ENCODE measurements at places on chromosomes 7 and 10.

DNA sequence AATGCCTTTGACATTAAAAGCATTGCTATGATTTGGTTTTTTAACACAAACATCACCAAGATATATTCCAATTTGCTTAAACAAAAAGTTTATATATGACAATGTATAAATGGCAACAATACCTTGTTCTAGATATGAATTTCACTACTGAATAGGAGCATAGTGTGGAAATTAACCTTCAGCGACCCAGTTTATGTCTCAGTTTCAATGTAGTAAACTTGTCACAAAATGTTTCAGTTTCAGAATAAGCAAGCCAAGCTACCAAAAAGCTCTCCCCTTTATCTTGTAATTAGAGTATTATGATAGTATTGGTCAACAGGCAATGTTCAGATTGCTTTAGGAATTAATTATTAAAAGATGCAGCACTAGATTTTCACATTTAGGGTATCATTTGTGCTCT is 99.6 kb upstream of the PCDH15 start:
- no peak for DNase-seq

GRCh38 chr7:82469207-82469606 is 25.6 kb upstream of the CACNA2D1 start:
- no peak for DNase-seq

GRCh38 chr7:75642810-75643486 is 95.8 kb downstream of the HIP1 start:
- DNase-seq = no peak

DNA sequence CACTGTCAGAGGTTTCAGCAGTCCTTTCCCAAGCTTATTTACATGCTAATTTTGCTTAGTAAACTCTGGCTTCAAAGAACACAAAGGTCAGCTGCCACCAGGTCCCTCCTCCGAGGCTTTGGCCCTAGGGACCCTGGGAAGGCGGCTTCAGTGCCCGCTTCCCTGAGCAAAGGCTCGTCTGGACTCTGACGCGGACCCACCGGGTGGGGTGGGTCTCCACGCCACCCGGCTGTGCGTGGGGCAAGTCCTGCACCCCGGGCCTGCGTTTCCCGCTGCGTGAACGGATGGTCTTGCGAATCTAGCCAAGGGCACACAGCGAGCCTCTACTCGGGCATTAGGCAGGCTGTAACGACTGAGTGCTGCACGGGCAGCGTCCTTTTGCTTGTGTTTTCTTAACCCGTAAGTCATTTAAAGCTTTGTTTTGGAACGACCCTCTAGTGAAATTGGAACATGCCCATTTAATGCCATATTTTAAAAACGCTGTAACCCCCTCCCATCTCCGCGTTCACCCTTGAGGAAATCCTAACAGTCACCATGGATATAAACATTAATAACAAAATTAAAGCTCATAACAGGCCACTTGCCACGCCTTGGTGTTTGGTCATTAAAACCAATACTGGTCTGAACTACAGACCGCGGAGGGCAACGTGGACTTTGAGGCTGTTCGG is 828 bp downstream of the BNIP3 start:
- no peak for DNase-seq

- DNase-seq = no peak
Observed at GRCh38 chr10:109696981-109697775, 226.1 kb downstream of the XPNPEP1 start.

- no peak for DNase-seq
Observed at GRCh38 chr7:6375348-6376101, 72.2 kb downstream of the DAGLB start.

GRCh38 chr7:110442381-110442837 is 648.5 kb upstream of the LRRN3 start:
- DNase-seq = no peak

DNA sequence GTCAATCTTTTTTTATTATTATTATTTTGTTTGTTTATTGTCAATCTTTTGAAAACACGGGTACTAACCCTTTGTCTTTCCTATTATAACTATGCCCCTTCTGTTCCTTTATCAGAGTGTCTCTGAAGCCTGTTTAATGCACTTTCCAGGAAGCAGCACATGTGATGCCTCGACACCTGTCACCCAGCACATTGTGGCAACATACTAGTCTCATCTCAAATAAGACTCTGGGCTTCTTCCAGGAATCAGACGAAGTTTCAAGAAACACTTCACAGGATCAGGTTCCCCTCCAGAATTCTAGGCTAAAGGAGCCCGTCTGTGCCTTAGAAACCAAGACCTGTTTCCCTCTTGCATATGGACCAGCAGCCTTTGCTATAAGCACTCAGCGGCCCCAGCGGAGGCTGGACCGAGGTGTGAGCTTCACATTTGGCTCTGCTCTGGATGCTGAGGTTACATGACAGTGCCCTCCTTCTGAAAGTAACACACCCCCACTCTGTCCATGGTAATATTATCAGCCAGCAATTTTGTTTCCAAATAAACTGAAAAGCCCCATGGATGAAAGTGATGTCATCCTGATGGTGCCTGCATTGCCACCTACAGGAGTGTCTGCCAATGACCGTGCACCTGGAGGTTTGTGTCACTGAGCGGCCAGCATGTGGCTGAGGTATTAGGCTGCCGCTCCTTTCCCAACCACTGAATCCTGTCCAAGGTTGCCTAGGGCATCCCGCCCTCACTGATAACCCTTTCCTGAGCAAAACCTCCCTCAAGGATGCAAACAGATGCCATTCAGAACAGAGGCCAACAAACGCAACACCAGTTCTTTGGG is 38.1 kb downstream of the MKI67 start:
- DNase-seq = no peak

DNA sequence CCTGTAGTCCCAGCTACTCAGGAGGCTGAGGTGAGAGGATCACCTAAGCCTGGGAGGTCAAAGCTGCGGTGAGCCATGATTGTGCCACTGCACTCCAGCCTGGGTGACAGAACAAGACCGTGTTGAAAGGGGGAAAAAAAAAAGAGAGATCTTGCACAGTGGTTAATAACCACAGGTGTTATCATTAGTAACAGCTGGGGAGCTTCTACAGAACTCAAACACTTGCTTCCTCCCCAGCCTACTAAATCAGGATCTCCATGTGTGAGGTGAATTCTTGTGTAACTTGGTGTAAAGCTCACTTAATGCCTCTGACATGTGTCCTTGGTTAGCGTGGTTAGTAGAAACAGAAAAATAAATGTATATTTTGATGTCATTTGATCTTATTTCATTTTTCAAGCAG is 43.9 kb upstream of the BMS1 start:
- DNase-seq = no peak

DNA sequence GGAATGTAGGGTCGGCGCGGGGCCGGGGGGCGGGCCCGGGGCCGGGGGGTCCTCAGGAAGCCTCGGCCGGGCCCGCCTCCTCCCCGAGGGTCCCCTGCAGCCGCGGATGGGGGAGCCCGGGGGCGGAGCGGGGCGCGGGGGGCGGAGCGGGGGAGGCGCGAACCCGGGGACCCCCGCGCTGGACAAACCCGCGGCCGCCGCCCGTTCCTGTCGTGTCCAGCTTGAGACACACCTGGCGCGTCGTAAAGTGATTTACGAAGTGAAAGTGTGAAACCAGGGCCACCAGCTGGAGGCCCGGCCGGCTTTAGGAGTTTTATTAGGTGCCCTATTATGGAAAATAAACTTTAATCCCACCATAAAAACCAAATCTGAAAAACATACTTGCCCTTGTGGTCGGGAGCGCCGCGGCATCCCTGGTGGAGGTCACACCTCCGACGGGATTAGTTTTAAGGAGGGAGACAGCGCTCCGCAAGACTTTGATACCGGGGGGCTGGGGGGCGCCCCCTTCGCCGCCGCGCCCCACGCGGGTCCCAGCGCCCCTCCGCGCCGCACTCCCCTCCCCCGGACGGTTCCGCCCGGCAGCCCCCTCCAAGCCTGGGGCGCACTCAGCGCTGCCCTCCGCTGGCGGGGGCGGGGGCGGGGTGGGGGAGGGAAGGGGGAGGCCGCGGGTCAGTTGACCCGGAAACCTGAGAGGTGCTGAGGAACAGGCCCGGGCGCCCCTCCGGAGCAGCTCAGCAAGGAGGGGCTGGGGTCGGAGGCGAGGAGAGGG is 10.3 kb downstream of the MNX1 start:
- DNase-seq = no peak

GRCh38 chr7:107958764-107959526 is 44.0 kb downstream of the LAMB1 start:
- DNase-seq = no peak

DNA sequence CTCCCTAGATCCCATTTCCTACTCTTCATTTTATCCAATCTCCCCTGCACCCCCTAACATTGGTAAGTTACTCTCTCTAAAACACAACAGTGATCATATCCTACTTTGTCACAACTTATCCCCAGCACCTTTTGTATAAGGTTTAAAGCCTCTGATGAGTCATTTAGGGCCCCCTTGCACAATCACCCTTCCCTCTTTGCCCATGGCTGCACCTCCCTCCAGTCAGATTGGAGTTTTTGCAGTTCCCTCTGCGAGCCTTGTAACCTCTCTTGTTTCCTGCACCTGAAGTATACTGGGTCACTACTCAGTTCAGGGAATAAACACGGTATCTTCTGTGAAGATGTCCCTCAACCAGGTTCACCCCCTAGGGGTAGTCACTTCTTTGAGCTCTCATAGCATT is 55.9 kb upstream of the ADRB1 start:
- DNase-seq = no peak

GRCh38 chr10:11095374-11095801 is 77.7 kb downstream of the CELF2 start:
- DNase-seq = no peak

DNA sequence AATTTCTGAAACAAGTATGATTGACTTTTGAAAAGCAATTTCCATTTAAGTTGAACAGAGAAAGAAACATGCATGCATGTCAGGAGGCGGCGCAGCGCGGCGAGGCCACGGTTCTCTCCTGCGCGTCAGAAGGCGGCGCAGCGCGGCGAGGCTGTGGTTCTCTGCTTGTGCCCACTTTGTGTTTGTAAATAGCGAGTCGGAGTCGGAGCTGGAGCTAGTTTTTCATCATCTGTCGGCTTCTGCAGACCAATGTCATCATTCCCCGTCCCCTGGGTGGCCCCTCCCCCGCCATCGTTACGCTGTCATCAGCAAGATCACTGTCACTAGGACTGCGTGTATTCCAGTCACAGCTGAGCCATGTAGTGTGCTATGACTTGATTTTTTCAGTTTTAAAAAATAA is 49.2 kb downstream of the INPP5A start:
- DNase-seq = no peak

- DNase-seq = no peak
Observed at GRCh38 chr7:46682836-46683624, 762.0 kb upstream of the IGFBP3 start.

GRCh38 chr7:100215895-100216294 is 3.9 kb upstream of the PVRIG start:
- DNase-seq = no peak

DNA sequence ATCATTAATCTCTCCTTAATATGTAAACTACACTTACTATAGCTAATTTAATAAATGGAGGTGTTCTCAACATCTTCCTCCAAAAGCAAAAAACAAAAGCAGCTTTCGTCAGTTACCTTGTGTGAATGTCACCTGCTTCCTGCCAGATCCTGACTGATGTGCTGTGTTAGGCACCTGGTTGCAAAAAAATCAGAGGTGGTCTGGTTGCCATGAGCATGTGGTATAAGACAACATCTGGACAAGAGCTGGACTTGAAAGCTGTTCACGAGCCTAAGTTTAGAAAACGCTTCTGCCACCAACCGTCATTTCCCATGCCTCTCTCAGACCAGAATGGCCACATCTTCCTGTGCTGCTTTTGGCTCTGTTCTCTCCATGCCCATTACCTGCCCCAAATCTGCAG is 42.0 kb upstream of the GGCT start:
- no peak for DNase-seq

- no peak for DNase-seq
Observed at GRCh38 chr7:129160161-129160905, 15.8 kb downstream of the TSPAN33 start.

GRCh38 chr10:58756130-58756719 is 243.6 kb downstream of the BICC1 start:
- no peak for DNase-seq

DNA sequence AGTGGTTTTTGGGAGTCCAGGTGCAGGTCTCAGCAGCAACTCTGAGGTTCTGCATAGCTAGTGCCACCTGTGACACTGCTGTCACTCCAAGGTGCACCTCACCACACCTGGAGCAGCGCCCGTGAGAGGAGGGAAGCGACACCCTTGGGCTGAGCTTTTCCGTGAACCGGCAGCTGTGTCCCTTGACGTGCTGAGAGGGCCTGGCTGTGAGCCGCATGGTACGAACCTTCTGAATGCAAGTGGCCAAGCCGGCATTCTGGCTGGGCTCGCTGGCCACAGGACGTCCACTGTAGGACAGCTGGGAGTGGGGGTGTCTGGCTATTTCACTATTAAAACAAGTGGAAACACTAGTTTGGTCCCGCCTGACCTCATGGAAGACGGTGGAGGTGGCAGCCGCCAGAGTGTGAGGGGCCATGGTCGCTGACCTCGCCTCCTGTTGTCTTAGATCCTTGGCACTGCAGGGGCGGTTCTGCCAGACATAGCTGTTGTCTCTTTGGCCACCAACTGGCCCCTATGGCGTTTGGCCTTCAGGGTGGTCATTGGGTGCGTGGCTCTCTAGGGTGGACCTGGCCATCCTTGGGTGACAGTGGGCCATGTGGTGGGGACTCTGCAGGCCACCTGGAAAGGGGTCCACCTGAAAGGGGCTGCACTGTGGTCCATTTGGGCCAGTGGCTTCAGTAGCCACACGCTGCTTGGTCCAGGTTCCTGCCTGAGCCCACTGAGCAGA is 12.9 kb downstream of the INPP5A start:
- no peak for DNase-seq

- no peak for DNase-seq
Observed at GRCh38 chr7:157607218-157607617, 270.4 kb downstream of the DNAJB6 start.

Measured in omental fat pad (tissue), 4 donors.